ENCODE measurements at places on chromosomes 7 and 10.

DNA sequence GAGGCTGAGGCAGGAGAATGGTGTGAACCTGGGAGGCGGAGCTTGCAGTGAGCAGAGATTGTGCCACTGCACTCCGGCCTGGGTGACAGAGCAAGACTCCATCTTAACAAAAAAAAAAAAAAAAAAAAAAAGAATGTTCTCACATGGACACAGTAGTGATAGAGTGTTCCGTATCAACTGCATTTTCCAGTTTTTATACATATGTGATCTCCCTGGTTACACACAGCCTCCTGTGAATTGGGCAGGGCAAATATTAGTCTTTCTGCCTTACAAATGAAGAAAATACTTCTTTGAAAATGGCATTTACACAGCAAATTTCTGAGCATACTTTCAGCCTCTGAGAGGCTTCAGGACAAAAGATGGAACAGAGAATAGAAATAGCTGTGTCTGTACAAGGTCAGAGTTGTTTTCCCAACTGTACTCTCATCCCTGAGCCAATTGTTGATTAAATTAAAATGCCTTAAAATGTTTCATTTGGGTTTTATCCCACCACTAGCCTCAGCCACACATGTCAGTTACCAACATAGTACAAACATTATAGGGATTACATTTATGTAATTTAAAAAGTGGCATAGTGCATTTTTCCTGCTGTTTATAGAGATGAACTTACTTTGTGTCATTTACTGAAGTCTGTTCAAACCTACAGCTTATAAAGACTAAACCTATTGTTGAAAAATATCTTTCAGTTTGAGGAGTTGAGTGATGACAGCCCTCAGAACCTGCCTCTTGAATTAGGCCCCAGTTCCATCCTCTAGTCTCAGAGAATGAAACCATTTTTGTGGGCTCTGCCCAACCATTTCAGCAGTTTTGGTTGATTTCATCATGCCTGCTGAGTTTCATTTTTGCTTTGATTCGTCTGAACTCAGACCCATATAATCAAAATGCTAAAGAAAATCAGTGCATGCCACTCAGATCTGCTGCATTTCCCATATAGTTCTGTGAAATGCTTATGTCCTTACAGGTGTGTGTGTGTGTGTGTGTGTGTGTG lies 609.4 kb upstream of the C7orf33 start:
- DNase-seq: no peak

DNA sequence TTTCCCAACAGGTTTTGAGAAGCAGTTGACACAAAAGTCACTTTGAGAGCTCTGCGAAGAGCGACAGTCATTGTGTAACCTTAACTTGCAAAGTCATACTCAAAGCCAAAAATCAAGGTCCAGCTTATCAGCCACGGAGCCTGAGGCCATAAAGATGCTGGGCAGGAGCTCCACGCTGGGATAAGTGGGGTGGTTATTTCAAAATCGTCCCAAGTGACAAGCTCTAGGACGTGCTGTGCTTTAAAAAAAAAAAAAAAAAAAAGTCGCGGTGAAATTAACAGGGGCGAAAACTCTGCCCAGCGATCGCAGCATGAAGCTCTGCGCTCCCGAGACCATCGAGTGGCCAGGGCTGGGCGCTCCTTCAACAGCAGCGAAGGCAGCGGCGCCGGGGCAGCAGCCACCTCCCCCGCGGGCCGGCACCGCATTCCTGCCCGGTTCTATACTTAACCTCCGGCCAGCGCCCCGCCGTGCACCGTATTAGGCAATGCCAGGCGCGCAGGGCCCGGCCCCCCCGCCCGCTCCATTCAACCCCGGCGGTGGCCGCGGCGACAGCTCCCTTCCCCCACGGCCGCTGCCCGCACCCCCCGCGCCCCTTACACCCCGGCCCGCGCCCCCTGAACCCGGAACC lies 657 bp downstream of the HACD1 start:
- peak; percentile 49 for DNase-seq

DNA sequence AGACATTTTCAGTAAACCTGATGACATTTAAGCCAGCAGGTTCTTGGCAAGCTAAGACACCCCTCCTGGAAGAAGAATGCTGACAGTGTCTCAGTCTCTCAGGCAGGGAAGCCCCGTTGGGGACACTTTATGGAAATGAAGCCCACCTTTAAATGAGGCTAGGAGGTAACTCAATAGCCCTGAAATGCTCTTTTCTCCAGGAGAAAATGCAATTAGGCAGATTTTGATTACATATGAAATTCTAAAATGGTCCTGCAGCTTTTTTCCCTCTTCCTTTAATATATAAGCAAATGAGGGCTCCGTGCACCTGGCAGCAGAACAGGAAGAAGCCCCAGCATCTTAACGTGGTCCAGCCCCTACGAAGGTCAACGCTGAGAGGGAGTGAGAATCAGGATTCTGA lies 65.8 kb upstream of the CHST15 start:
- no peak for DNase-seq

- peak; percentile 11 for DNase-seq
Observed at GRCh38 chr10:132876993-132877431, 65.4 kb downstream of the CFAP46 start.

- no peak for DNase-seq
Observed at GRCh38 chr10:124025660-124026588, 67.5 kb downstream of the CHST15 start.

DNA sequence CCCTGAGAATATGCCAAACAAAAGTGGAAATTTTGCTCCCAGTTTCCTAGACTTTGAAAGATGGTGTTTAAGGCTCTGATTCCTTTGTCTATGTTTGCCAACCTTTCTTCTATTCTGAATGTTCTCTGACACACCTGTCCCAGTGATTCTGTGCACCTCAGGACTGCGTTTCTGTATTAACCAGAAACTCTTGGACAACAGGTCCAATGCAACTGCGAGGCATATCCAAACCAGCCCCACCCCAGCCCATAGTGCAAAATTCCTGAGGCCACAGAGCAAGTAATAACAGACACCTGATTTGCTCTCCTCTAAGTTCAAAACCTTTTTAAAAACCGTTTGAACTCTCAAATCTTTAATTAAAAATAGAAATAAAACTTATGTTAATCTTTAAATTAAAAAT lies 37.0 kb upstream of the MSRB2 start:
- no peak for DNase-seq
